ENCODE measurements at places on chromosomes 12 and 14.

GRCh38 chr12:6555018-6555691 lies 687 bp downstream of the IFFO1 start:
- DNase-seq, result no peak

- no peak for DNase-seq
Measured at GRCh38 chr14:72104011-72104613, 171.9 kb downstream of the RGS6 start.

GRCh38 chr12:26803552-26803951 lies 29.4 kb downstream of the ITPR2 start:
- no peak for DNase-seq

GRCh38 chr14:50403419-50403818 lies 6.7 kb upstream of the CDKL1 start:
- no peak for DNase-seq

DNA sequence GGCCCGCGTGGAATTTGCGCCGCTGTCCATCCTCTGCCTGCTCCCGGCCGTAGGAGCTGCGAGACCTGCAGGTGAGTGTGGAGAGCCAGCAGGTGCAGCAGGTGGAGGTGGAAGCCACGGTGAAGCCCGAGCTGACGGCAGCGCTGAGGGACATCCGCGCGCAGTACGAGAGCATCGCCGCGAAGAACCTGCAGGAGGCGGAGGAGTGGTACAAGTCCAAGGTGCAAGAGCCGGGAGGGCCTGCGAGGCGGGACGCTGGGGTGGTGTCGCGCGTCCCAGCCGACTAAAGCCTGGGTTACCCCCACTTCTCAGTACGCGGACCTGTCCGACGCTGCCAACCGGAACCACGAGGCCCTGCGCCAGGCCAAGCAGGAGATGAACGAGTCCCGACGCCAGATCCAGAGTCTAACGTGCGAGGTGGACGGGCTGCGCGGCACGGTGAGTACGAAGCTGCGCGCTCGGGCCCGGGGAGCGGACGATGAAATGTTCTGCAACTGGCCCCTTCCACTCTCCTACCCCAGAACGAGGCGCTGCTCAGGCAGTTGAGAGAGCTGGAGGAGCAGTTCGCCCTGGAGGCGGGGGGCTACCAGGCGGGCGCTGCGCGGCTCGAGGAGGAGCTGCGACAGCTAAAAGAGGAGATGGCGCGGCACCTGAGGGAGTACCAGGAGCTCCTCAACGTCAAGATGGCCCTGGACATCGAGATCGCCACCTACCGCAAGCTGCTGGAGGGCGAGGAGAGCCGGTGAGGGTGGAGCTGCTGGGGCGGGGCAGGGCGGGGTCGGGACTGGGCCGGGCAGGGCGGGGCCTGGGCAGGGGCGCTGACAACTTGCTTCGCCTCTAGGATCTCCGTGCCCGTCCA lies 2.1 kb downstream of the PRPH start:
- DNase-seq, result peak; percentile 25

DNA sequence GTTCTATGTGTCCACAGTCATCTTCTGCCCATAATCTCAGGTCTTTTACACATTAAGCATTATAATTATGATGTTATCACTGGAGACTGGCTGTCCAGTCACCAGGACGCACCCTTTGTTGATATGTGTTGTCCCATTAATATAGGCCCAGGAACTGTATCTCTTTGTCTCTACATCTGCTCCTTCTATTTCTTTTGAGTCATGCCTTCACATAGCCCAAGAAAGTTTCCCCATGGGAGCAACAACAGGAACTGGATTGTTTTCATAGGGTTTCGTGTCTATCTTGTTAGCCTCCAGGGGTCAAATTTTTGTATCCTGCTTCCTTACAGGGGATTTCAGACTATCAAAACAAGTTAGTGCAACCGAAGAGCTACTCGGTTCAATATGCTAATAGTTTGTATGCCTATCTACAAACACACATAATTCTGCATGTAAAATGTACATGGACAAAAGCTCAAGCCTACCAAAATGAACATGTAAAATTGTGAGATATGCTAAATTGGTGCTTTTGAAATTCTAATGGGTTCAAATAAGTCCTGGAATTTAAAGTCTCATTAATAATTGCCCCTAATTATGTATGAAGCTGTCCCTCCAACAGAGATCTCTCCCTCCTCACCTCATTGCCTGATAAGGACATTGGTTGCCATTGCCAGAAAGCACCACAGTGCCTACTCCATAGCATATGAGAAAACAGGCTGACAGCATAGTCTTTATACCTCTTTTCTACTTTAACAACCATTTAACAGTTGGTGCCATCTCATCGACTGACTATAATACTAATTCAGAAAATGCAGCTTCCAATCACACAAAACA lies 99.8 kb upstream of the DIO2 start:
- no peak for DNase-seq

DNA sequence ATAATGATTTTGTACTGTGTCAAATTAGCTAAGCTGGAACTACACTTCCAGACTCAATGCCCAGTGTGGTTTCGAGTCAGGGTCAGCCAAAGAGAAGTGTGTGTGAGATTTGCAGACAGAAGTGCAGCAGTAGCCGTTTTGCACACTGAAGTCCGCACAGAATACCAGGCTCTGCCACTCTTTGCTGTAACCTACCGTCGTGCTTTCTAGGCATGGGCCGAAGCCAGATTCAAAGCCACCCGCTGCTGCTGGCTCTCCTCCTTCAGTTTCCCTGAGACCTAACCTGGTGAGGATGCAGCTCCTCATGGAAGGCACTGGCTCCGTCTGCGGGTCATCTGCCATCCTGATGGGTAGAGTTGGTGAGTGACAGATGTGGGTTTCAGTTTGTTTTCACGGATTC lies 48.8 kb downstream of the LRTM2 start:
- no peak for DNase-seq

GRCh38 chr14:46248001-46248630 lies 403.5 kb downstream of the RPL10L start:
- no peak for DNase-seq

DNA sequence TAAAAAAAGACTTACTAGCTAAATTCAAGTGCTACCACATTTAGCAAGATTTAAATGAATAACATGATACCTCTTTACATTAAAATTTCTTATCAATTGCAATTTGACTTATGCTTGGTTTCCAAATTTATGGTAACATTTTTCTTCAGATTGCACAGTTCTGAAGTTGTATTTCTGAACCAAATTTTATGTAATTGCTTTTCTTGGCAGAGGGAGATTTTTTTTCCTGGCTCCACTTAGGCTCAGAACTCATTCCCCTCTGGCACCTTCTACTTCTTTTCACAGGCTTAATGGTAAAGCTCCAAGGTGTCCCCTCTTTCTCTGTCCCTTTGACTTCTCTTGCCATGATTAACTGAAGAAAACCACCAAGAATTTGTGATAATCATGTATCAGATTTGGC lies 99.8 kb upstream of the TMTC1 start:
- DNase-seq, result no peak

GRCh38 chr12:124477107-124477915 lies 90.1 kb downstream of the NCOR2 start:
- no peak for DNase-seq

- no peak for DNase-seq
Measured at GRCh38 chr14:94483729-94484275, 7.8 kb upstream of the SERPINA9 start.

- no peak for DNase-seq
Measured at GRCh38 chr12:10001171-10001776, 2.4 kb upstream of the CLEC1B start.

DNA sequence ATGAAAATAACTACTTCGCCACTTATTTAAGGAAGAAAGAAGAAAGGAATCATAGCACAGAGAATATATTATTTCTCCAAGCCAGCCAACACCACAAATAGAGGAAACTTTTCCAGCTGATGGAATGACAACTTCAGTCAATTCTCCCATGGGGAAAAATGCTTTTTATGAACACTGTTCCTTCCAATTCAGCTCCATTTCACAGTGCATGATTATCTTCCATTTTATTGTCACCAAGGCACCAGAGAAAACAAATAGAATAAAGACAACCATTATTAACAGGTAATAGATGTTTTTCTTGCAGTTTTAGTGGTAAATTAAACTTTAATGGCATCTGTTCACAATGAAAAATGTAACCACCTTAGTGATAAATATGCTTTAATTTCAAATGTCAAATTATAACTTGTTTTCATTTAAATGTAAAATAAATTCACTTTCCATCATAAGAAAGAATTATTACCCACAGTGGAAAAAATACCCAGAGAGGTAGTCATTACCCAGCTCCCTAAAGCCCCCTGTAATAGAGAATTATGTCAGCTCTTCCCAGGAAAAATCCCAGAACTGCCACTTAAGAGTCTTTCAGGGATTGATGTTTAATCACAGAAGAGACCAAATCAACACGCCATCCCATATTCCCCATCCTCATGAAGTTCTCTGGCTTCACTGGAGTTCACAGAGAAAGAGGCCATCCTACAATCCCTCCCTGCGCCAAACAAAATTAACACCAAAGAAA lies 828.3 kb upstream of the TMEM132C start:
- DNase-seq, result no peak

- DNase-seq, result no peak
Measured at GRCh38 chr12:20370866-20371519, 2.7 kb downstream of the PDE3A start.

DNA sequence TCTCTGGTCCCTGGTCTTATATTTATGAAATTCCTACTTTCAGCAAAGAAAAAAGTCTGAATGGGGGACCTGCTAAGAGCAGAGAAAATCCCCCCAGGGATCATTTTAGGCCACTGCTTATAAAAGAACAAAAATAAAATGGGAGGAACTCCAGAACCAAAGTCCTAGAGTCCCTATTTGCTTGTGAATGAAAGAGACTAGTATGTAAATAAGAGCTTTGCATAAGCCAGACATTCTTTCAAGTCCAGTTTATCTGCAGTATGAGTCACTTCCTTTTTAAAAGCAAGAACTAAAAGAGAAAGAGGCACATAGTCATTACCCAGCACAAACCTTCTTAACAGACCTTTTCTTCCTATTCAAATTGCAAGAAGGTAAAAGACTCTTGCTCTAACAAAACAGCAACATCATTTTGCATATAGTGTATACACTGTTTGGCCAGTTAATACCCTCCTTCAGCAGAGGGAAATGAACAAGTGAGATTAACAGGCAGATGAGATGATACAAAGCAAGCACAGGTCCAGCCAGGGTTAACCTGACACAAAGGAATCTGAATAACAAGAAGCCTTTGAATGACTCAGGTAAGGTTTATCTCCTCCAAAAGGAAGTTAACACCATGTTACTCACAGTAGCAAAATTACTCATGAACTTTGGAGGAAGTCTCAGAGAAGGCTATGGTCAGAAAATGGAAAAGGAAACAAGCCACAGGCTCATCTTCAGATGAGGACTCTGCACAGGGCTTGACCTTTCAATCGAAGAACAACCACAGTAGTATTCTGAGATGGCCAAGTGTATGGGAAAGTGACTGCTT lies 87.3 kb downstream of the PHLDA1 start:
- DNase-seq, result no peak

- DNase-seq, result no peak
Measured at GRCh38 chr14:49982501-49982951, 89.6 kb downstream of the ARF6 start.

DNA sequence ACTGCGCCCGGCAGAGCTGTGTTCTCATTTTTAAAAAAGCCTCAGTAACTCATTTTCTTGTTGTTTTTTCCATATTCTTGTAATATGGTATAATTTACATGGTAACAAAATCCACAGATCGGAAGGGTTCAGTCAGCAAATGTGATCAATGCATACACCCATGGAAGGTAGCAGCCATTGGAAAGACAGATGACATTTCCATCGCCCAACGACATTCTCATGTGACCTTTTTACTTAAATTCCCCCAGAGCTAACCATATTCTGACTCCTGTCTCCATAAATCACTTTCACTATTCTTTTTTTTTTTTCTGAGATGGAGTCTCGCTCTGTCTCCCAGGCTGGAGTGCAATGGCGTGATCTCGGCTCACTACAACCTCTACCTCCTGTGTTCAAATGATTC lies 4.9 kb downstream of the PEBP1 start:
- no peak for DNase-seq

DNA sequence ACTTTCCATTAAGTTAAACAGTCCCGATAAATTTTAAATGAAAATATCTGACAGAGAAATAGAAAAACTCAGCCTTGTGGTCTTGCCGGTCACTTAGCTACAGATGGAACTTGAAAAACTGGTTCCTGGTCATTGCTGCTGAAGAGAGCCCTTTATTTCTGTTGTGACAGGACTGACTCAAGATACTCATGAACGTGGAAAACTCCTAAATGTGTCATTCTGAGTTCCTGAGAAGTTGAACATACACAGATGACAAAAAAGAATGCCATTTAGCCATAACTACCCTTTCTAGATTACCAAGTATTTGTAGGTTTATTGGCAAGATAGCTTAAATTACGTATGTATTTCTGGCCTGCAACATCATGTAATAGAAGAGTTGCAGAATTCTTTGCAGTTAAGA lies 134.2 kb downstream of the HMGA2 start:
- DNase-seq, result no peak

DNA sequence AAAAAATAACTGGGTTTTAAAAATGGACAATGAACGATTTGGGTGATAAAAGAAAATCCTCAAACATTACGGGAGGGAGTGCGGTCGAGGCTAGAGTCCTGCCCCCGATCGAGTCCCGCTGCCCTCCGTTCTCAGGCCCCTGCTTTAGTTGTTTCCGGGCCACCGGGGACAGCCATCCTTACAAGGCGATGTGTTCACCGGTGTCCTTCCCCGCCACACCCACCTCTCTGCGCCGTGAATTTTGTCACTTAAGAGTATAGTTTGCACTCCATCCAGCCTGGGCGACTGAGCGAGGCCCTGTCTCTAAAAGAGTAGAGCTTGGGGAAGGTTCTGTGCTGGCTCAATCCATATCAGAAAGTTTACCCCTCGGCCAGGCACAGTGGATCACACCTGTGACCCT lies 2.9 kb downstream of the ULK1 start:
- DNase-seq, result no peak

GRCh38 chr12:121580959-121581685 lies at the start of gene KDM2B:
KDM2B (minus strand) TSS chr12:121581023; CDS start chr12:121580911, 112 bp downstream.
- peak; percentile 40 for DNase-seq

- DNase-seq, result no peak
Measured at GRCh38 chr14:104553166-104554087, 26.1 kb upstream of the C14orf180 start.

GRCh38 chr12:54857406-54857805 lies 3.1 kb downstream of the MUCL1 start:
- DNase-seq, result no peak

GRCh38 chr14:52235866-52236510 lies 31.5 kb upstream of the PTGDR start:
- DNase-seq, result no peak

- DNase-seq, result no peak
Measured at GRCh38 chr12:43852744-43853143, 16.9 kb downstream of the TMEM117 start.

GRCh38 chr12:85775091-85775490 lies 61.1 kb downstream of the RASSF9 start:
- DNase-seq, result no peak

GRCh38 chr12:130497321-130497720 lies 159.6 kb downstream of the PIWIL1 start:
- DNase-seq, result no peak
